ENCODE measurements at places on chromosomes 4 and X.
A peak's percentile ranks its signal among the peaks of the same experiment; 100 is the strongest.

- no peak for DNase-seq
These were observed 63.7 kb downstream of the SPCS3 start for GRCh38 chr4:176383273-176384077.

GRCh38 chr4:179195887-179196286 lies 1753.7 kb upstream of the AGA start:
- no peak for DNase-seq

- DNase-seq: no peak
These were observed 20.9 kb downstream of the SGMS2 start for GRCh38 chr4:107845681-107846080.

DNA sequence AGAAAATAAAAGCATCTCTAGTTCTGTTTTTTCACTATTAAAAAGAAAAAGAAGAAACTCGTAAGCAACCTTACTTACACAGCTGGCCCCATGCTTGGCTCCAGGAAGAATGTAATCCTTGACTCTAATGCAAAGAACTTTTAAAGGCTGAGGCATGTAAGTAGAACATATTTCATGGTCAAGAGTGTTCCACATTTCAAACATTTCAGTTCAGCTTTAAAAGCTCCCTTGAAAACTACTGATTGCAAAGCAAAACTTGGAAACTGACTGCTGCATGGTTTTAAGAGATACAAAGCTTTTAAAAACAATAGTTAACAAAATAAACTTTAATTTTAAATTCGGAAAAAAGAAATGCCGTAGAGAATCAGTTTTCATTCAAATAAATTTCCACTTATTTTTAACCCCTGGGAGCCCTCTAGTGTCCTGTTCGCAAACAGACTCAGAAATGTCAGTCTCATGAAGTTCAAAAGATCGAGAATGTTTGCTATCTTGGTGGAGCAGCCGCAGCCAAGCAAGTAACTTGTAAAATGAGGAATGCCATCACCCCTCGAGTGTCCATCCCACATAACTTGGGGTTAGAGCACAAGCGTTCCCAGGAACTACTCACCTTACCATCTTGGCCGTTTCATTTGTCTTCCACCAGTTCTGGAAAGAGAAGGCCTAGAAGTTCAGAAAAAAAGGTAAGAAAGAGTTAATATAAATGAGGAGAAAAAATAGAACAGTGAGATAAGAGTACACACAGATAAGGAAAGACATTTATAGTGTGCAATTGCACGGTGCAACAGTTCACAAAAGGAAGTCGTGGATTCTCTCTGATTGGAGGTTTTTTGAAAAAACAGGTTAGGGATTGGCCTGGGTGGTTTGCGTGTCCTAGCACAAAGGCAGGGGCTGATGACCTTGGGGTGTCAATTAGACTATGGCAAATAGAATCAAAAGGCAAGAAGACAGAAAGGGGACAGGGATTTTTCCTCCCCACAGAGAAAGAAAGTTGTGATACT lies at the start of gene GASK1B:
TSS of gene GASK1B (minus strand) at position 765 of the 998 bp plus-strand sequence. CDS start 1,650 bp downstream, outside the sequence.
- peak; percentile 35 for DNase-seq

DNA sequence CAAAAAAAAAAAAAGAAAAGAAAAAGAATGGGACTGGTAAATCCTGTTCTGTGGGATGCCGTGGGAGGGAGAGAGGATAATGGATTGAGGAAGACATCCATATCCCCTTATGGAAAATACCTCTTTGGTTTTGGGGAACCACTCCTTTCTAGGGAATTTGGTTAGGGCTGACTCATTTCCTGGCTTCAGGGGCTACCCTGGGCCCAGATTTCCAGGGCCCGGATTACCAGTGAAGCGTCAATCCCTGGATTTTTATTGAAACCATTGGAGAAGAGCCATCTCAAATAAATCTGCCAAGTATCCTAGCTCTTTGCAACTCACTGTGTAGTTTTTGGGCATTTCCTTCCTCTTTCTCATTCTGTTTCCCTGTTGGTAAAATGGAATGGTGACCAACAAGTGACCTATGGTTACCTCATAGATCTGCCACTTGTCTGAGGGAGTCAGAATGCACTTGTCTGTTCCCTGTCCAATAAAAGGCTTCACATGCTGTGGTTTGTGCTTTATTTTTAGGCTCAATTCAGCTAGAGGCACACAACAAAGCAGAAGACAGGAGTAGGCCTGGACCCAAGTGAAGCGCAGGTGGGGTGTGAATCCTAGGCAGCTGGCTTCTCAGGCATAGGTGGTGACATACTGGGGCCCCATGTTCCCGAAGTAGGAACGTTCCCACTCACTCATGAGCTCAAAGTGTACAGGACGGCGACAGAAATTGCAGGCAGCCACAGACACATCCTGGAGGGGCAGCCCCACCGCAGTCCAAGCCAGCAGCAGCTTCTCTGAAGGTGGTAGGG lies 8.6 kb downstream of the APEX2 start:
- no peak for DNase-seq

GRCh38 chrX:29643181-29643580 lies 572.2 kb upstream of the MAGEB2 start:
- no peak for DNase-seq

DNA sequence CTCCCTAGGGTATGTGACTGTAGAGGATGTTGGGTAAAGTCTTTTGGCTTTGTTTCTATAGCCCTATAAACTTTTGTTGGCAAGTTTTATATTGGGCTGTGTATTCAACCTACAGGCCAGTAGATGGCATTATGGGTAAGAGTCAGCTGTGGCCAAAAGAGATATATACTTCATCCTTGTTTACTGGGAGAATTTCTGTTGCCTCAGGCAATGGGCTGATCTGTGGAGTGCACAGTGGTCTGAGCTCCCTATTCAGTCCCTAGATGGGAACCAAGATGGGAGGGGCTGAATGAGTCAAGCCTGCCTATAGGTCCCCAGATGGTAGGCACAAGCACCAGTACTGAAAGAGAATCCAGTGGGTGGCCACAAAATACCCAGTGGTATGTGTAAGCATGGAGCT lies 580.6 kb downstream of the EPHA5 start:
- no peak for DNase-seq

GRCh38 chrX:48854898-48855297 lies 19.5 kb upstream of the PCSK1N start:
- no peak for DNase-seq

DNA sequence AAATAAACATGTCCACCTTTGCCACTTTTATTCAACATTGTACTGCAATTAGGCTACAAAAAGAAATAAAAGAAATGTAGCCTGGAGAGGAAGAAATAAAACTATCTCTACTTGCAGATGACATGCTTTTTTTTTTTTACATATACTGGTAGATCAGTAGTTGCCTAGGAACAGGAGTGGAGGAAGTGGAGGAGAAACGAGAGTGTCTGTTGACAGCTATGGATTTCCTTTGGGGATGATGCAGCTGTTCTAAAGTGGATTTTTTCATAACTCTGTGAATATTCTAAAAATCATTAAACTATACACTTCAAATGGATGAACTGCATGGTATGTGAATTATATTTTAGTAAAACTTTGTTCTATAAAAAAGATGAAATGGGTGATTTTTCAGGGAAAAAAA lies 116.4 kb downstream of the ANAPC4 start:
- DNase-seq: no peak

- DNase-seq: no peak
These were observed 15.6 kb downstream of the TRIML1 start for GRCh38 chr4:188154668-188155405.

GRCh38 chr4:129641179-129641578 lies 545.2 kb downstream of the C4orf33 start:
- peak; percentile 68 for DNase-seq

Measured in GM12865 (cell line).